ENCODE measurements at places on chromosomes 11 and 22.

GRCh38 chr11:133491680-133492383, 40.5 kb downstream of the OPCML start:
- no peak for DNase-seq

- no peak for DNase-seq
Observed at GRCh38 chr22:43438666-43439347, 27.0 kb downstream of the MPPED1 start.

DNA sequence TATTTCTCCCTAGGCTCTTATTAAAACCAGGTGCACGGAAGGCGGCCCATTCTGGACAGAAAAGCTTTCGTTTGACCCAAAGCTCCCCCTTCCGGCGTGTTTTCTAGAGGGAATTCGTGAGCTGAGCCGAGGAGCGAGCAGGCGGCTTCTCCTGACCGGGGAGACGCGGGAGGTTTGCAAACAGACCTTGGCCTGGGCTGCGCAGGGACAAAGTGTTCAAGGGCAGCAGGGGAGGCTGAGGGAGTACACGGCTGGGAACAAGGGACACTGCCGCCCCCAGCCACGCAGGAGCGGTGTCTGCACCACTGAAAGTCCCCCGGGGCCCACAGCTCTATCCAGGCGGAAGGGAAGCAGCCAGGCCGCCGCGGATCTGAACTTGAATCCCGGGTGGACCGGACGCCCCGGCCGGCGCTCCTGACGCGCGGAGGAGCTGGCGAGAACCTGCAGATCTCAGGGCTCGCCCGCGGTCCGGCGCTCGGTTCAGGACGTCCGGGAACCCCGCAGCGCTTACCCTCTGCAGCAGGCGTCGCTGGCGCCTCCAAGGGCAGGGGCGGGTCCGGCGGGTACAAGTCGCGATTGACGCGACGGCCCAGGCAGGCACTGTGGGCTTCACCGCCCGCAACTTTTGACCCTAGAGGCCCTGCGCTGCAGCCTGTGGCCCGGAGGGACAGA, 101.9 kb downstream of the WT1 start:
- DNase-seq, result no peak

GRCh38 chr11:85779956-85780640, 30.8 kb downstream of the SYTL2 start:
- no peak for DNase-seq

- no peak for DNase-seq
Observed at GRCh38 chr22:46710806-46711205, 27.2 kb downstream of the CERK start.

- peak; percentile 76 for DNase-seq
Observed at GRCh38 chr22:43867839-43868635, 5.7 kb upstream of the SULT4A1 start.

DNA sequence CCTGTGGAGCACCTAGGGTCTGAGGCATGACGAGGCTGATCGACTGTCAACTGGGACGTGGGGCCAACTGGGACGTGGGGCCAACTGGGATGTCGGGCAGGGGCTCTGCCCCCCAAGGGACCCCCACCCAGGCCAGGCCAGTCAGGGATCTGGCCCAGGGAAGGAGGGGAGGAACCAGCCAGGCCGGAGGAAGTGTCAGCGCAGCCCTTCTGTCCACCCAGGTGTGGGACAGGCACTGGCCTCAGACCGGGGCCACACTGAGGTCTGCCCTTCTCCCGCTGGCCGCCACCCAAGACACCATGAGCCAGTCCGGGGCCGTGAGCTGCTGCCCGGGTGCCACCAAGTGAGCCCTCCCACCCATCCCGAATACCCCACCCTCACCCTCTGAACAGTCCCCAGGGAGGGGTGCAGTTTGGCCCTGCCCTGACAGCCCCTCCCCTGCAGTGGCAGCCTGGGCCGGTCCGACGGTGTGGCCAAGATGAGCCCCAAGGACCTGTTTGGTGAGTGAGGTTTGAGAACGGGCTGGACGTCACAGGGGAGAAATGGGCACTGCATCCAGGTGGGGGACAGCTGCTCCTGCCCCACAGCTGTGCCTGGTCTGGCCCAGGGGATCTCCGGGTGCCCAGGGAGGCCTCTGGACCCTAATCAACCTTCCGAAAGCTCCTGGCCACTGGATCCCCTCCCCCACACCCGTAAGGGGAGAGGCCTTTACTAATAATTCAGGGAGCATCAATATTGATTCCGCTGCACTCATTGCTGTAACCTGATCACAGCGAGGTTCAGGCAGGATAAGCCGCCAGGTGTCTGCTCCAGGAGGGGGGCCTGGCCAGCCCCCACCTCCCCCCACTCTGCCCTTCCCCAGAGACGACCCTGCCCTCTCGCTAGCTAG, 3.3 kb downstream of the EPS8L2 start:
- DNase-seq, result no peak

DNA sequence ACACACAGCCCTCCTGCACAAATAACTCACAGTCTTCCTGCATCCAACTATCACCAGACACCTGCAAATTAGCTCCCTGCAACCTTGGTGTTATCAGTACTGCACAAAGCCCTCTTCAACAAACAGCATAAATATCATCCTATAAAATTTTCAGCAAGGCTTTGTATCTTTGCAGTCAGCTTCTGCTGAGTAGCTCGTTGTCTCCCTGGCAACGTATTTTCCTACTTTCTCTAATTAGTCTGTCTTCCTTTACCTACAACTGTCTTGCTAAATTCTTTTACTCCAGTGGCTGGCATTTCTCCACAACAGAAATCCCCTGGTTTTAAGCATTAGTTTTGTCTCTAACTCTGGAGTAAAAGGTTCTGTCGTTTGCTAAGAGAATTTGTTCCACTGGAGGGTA, 3.9 kb downstream of the OR8D4 start:
- no peak for DNase-seq

DNA sequence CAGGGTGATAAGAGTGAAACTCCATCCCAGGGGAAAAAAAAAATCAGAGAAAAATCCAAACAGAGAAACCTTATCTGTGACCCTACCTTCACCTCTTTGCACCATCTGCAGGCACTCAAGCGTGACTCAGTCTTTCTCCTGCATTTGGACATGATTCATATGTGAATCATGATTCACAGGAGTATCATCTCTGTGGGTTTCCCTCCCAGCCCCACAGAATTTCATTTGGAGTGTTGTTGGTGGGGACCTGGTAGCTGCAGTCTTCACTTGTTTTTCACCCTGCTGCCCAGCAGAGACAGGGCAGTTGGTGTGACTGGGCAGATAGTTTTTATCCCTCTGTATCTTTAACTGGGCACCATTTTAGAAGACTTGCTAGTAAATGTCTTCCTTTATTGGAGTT, 75.7 kb downstream of the DEPDC5 start:
- DNase-seq, result no peak

GRCh38 chr22:33589297-33589696, 331.0 kb downstream of the LARGE1 start:
- no peak for DNase-seq

GRCh38 chr11:66150140-66150539, 80.1 kb downstream of the PACS1 start:
- DNase-seq, result no peak

DNA sequence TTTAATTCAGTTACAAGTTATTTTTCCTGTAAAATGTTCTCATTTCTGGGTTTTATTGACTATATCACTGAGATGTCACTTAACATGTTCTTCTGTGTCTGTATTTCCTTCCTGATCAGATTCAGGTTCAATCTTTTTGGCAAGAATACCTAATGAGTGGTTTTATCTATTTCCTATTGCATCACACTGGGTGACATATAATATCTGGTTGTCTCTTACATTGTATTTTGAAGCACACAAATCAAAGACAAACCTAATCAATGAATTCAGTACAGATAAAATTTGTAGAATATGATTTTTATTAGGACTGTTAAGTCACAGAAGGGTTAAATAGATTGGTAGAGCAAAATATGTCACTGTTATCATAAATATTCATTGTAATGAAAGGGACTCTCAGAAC, 60.4 kb downstream of the BCL2L13 start:
- no peak for DNase-seq

DNA sequence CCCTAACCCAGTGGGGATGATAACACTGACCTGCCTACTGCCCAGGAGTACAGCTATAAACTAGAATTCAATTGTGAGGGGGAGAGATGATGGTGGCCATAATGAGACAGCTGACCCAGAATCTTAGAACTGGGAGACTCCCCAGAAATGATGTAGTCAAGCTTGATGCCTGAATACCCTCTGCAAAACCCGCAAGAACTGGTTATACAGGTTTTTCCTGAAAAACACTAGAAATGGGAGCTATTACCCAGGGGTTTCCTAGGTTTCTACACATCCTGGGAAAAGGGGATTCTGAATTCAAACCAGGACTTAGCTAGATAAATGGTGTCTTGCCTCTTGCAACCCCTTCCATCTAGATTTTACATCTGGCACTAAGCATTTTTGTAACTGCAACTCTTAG, 113.8 kb upstream of the NARS2 start:
- peak; percentile 9 for DNase-seq

- no peak for DNase-seq
Observed at GRCh38 chr11:3916962-3917361, 61.5 kb downstream of the STIM1 start.

DNA sequence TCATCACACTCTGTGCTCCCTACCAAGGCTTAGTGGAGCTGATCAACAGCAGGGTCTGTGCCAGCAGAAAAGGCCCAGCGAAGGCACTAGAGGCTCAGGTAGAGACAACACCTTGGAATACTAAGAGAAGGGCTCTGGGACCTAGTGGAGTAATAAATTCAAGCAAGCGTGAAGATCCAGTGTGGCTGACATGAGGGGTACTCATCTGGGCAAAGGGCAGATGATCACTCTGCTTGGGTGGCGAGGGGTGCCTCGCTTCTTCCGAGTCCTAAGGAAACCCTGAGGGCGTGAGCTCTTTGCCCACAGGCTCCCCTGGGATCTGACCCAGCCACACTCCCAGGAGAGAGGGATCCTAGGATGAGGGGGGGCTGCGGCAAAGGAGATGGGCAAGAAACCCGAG, 3.5 kb upstream of the TPBGL start:
- no peak for DNase-seq

- DNase-seq, result no peak
Observed at GRCh38 chr11:20249378-20249777, 89.1 kb upstream of the DBX1 start.

GRCh38 chr11:117545706-117546105, 218.1 kb downstream of the CEP164 start:
- DNase-seq, result no peak

DNA sequence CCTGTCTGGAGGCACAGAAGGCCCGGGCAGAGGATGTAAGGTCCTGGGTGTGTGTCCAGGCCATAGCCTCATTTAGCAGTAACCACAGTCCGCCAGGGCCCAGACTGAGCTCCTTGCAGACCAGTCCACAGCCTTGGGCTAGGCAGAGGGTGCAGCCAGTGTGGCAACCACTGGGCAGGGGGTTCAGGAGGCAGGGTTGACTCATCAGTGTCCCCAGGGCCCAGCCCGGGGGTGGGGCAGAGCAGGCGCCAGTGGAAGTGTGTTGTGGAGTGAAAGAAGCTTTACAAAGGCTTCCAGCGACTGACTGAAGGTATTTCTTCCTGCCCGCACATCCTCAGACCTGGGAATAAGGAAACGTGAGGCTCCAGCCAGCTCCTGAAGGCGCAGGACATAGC, 27.7 kb upstream of the WNT11 start:
- DNase-seq, result no peak

- DNase-seq, result no peak
Observed at GRCh38 chr11:94062360-94062759, 41.2 kb downstream of the HEPHL1 start.

DNA sequence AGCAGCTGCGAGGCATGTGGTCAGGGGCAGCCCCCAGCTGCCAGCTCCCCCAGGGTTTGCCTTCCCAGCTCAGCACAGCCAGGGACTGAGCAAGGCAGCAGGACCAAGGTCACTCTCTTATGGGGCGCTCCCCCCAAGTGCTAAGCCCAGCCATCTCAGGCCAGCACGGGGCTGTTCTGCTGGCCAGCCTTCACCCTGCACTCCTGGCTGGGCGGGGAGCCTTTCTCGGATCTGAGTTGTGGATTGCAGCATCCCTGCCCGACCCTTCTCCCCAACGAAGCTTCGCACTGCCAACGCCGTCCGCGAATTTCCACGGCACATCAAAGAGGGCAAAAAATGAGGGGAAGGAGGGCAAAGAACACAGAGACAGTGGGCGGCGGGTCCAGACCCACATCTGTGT, 42.5 kb upstream of the GAL start:
- DNase-seq, result no peak

DNA sequence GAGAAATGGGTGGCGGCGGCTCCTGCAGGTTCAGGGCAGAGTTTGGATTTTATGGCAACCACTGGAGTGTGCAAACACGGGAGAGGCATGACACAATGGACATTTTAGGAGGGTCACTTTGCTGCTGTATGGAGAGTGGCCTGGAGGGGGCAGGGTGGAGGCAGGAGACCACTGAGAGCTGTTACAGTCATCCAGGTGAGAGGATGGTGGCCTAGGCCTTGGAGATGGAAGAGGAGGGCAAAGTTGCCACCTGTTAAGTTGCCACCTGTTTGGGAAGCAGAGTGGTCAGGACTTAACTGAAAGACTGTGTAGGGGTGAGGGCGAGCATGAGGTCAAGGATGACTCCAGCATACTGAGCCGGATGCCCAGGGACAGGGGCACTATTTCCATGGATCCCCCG, 2.3 kb upstream of the RAD9A start:
- no peak for DNase-seq

- DNase-seq, result peak; percentile 54
Observed at GRCh38 chr11:57324154-57324885, 432 bp downstream of the TNKS1BP1 start.

DNA sequence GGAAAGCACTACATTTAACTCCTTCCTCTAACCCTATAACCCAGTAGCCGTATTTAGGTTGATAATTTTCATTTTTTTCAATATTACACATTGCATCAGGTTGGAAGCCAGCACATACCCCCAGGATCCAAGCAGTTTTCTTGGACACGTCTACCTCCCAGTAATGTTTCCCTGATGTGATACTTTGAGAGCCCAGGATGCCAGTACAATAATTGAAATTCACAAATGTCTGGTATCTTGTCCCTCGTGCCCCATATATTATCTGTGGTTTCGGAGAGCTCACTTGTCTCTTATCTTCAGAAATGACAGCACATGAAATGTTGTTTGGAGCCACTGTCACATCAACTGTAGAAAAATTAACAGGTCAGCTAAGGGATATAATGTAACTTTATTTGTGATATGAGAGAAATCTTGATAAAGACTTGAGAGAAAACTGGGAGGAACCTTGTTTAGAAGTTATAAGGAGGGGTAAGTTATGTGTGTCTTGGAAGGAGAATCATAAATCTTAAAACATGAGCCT, 19.8 kb downstream of the TRIM5 start:
- no peak for DNase-seq

- DNase-seq, result no peak
Observed at GRCh38 chr22:48938741-48939140, 888.9 kb downstream of the BRD1 start.

DNA sequence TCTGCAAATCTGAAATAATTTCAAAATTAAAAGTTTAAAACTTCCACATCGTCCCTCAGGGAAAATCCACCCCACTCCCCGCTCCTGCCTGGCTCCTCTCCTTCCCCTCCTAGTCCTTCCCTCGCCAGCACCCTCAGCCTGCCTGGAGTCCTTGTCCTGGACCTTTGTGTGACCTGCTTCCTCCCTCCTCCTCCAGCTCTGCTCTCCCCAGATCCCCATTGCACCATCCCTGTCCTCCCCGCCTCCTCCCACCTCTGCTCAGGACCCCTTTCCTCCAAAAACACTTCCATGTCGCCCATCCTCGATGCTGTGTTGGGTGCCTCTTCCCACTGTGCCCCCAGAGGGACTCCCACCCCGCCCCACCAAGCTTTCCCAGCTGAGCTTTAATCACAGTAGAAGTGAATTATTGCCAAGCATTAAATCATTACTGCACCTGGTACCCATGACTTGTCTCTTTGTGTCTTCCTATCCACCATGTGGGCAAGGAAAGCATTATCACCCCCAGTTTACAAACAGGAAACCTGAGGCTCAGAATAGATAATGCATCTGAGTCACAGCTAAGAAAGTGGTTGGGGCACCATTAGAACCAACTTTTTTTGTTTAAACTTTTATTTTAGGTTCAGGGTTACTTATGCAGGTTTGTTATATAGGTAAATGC, 2.4 kb upstream of the ZP1 start:
- no peak for DNase-seq

All from renal cortex interstitium (tissue), 15 donors.